ENCODE measurements at places on chromosomes 2 and 18.

GRCh38 chr2:86832334-86833096 lies 29.2 kb downstream of the CD8B start:
- no peak for DNase-seq

- peak; percentile 72 for DNase-seq
Measured at GRCh38 chr2:147910990-147911473, 66.2 kb downstream of the ACVR2A start.

DNA sequence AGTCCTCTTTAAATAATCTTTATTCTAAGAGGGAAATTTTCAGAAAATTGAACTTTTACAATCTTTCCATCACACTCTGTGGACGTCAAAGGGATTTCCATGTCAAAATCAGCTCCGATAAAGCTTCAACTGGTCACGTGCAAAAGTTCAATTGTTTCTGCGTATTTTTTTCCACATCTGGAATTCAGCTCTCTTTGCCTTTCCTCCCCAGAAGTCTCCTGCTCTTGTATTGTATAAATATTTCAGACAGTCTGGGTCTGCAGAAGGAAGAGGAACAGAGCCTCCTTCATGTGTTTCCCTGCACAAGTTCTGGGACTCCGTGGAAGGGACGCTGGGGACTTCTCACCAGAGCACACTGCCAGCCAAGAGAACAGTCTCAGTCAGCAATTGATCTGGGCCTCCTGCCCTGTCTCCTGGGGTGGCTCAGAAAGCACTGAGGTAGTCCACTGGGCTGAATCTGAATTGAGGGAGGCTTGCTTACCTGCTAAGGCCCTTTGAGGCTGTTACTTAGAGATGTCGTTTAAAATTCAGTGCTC lies 251.5 kb downstream of the TFCP2L1 start:
- no peak for DNase-seq

GRCh38 chr18:32771169-32771751 lies 1.6 kb downstream of the KLHL14 start:
- no peak for DNase-seq

GRCh38 chr2:127278959-127279358 lies 15.0 kb downstream of the ERCC3 start:
- no peak for DNase-seq

GRCh38 chr2:453132-453531 lies 165.2 kb upstream of the ALKAL2 start:
- DNase-seq = no peak

DNA sequence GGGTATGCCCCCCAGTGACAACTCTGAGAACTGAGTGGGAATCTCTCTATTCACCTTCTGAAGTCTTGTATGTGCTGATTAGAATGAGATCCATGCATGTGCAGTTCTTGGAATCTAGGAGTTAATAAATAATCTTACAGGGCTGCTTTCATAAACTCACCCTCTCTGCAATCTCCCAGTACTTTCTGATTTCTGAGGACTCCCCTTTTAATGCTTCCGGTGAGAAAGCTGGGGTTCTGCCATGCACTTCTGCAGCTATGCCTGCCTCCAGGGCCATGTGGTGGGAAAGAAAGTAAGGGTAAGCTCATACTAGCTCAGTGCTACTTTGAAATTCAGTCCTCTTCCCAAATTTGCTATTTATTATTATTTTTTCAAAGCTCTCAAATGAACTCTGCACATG lies 432.9 kb downstream of the MTX2 start:
- DNase-seq = no peak

DNA sequence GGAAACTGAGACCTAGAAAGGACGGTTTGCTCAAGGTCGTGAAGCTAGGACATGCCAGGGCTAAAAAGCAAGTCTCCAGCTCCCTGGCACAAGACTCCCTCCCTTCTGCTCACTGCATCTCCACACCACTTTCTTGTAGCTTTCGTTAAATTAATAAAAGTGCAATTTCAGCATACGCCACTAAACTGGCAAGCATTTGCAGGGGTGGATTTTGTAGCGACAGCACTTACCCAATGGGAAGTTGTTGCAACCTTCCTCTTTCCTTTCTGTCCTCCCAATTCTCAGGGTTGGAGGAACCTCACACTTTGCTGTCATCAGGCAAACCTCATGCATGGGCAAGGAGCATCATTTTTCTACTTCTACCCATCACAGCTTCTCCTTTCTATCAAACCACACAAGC lies 7.4 kb upstream of the RHOB start:
- no peak for DNase-seq

DNA sequence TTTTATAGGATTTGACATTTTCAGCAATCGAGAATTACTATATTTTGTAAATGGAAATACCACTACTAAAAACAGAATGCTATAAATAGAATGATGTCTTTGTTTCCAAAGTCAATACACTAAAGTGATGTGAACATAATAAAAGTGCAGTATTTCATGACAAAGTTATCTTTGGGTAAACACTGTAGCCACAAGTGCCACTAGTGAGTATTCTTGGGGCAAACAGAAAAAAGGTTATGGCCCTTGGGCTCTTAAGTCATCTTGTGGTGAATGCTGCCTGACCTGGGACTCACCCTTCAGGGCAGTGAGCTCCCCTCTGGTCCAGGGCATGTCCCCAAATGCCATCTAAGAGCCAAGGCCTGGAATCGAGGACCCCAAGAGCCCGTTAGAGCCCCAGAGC lies 99.2 kb upstream of the KYNU start:
- DNase-seq = no peak

GRCh38 chr18:26655525-26656430 lies 107.4 kb upstream of the KCTD1 start:
- DNase-seq = no peak

DNA sequence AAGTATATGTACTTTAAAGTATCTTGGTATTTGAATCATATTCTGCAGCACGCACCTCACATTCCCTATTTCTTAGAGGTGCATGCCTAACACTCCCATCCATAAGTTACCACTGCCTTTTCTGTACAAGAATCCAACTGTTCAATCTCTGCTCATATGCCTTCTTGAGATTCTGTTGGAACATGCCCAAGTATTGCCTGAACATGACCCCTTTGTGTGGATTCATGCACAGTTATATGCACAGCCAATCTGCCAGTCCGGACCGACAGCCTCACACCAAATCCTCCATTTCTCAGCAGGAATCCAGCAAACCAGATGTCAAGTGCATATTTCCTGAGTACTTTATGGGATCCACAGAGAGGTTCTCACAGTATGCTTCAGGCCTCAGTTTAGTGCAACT lies 222.0 kb downstream of the TMEM182 start:
- DNase-seq = no peak

DNA sequence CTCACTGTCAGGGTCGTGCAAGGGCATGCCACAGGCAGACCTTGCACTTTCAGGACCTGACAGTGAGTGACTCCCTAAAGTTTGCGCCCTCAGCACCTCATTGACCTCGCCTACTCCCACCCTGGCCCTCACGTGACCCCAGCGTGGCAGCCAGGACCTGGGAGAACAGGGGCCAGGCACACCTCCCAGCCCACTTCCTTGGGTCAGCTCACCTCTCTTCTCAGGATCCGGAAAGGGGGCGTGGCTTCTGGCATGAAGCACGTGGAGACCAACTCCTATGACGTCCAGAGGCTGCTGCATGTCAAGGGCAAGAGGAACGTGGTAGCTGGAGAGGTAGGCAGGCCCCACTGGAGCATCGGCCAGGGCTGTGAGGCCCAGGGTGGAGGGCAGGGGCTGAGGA lies 8.8 kb downstream of the VIL1 start:
- DNase-seq = no peak

DNA sequence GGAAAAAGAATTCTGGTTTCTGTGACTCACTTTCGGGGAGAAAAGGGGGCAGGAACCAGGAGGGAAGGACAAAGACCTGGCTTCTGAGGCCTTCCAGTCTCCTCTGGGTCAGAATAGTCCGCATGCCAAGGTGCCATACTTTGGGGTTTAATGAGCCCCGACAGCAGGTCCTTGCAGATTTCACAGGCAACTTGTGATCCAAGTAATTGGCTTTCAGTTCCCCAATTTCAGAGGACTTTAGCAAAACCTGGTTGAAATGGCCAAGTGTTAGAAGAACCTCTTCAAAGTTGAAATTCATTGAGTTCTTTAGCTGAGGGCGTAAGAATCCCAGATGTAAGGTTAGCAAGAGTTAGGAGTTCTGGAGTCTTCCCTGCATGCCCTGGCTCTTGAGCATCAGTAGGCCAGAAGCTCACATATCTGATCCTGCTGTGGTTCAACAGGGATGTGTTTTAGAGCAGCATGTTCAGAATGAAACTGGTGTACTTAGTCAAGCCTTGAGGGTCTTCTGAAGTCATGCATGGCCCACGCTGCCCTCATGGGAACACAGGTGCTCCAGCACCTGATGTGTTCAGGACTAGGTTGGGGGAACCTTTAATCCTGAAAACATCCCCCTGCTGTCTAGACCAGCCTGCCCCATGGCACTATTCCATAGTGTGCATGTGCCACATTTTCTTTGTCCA lies 143.0 kb downstream of the NUP35 start:
- no peak for DNase-seq

DNA sequence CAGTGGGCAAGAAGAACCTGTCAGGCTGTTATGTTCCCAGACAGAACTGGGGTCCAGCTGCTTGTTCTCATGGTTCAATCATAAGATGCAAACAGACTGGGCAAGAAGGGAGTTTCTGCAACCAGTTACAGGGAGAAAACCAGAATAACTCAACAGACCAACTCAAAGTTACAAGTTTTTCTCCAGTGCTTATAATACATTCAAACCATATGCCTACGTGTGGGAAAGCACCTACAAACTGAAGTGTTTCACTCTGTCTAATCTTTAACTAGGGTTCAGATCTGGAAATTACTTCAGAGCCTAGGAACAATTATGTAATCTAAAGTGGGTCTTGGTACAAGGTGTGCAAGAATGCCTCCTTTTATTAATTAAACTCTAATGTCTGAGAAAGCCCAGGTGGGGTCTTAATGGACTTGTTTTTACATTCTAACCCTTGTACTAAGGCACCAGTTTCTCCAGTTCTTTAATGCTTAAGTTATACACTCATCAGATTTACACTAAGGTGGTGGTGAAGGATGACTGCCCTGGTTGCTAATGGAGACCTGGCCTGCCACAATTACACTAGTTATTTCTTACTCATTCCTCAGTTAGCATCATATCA lies 951.9 kb downstream of the TSN start:
- no peak for DNase-seq

DNA sequence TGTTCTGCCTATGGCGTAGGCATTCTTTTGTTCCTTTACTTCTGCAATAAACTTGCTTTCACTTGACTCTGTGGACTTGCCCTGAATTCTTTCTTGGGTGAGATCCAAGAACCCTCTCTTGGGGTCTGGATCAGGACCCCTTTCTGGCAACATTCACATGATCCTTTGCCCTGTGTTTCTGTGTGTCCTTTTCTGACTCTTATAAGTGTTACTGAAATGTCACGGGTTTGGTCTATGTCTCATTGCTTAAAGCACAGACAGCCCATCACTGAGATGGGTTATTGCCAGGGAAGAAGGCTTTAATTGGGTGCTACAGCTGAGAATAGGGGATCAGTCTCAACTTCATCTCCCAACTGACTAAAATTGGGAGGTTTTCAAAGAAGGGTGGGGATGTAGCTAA lies 110.9 kb upstream of the XPO1 start:
- no peak for DNase-seq

DNA sequence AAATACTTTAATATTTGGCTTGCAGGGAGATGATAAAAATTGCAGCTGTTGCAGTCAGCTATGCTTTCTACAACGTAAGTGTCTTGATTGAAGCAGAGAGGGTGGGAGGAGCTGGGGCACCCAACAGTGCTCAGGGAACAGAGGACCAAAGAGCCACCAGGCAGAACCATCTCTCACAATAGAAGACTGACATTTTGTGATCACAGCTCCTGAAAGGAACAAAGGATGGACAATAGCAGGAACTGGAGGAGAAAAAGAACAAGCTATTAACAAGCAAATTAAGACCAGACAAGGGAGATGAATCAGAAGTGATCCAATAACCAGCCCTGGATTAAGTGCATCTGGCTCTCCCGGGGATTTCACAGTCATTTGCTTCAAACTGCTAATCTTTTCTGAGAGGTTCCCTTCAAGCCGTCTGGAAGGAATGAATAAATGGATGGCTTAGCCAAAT lies 65.7 kb upstream of the SMAD2 start:
- no peak for DNase-seq
